ENCODE measurements at places on chromosomes 7 and 10. TPM values are rescaled to one million over a fixed set of nuclear protein-coding genes. Genes with fewer than 3 reads are reported as not detected.

- DNase-seq: no peak
Observed at GRCh38 chr10:34224639-34225038, 590.5 kb downstream of the PARD3 start.

DNA sequence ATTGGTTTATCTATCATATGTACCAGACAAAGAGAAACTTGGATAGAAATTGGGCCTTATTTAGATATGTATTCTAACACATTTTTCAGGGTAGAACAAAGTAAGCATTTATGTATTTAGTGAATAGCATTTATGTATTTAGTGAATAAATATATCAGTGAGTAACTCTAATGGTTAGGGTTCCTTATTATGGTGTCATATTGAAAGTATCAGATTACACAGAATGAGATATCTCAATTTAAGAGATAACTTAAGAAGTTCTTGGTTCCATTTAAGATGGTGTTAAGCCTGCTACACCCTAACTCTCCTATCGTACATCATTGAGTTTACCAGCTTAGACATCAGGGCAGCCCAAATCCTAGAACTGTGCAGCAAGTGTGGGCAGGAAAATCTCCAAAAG is 35.9 kb upstream of the DMTF1 start:
- no peak for DNase-seq

DNA sequence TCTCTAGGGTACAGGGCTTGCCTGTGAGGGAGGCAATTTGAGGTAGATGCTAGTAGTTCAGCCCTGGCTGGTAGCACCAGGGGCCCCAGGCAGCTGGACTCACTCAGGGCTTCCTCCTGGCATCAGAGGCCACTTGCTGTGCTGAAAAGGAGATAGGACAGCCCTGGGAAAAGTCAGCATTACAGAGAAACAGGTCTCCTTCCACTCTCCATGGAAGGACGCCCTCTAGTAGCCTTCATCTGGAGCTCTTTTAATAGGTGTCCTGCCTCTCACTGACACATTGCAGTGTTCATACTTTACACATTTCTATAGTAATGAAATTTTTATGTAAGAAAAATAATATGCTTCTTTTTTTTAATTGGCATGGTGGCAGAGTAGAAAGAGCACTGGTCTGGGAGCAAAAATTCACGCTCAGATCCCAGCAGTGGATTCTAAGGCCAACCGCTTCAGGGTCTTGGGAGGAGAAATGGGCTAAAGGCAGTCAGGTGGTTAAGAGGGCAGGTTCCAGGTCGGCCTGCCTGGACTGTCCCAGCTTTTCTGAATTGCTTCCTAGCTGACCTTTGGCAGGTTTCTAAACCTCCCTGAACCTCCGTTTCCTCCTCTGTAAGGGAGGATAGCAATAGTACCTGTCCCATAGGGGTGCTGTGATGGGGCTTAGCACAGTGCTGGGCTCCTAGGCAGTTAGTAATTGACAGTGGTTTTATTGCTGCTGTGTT is 35.8 kb downstream of the AIFM2 start:
- DNase-seq: no peak

DNA sequence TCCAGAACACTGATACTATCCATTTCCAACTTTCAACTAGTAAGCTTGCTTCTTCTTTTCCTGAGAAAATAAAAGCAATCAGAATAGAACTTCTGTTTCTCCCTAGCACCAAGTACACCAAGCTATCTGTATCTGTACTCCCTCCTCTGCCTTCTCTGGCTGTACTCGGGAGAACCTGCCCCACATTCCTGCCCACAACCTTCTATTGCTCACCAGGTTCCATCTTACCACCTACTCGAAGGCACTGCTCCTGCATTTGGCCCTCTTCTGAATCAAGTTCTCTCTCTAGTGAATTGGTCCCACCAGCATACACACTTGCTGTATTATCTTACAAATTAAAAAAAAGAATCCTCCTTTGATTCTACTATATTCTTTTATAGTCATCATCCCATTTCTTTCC is 169.6 kb upstream of the PTN start:
- DNase-seq: no peak

DNA sequence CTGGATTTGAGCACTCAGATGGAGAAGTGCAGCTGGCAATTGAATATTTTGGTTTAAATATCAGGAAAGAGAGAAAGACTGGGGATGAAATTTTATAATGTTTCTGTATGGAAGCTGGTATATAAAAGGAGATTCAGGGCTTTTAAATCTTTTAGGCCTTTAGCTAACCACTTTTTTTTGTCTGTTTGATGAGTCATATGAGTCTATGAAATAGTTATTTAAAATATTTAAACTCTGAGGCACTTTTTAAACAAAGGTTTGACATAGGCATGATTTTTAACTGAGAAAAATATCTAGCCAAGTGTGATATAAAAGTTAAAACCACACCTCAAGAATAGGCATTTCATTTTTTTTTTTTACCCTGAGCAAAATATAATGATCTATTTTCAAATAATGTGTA is 944.3 kb downstream of the GATA3 start:
- no peak for DNase-seq

Gene PALD1
- total RNA-seq: 0.41 TPM

DNA sequence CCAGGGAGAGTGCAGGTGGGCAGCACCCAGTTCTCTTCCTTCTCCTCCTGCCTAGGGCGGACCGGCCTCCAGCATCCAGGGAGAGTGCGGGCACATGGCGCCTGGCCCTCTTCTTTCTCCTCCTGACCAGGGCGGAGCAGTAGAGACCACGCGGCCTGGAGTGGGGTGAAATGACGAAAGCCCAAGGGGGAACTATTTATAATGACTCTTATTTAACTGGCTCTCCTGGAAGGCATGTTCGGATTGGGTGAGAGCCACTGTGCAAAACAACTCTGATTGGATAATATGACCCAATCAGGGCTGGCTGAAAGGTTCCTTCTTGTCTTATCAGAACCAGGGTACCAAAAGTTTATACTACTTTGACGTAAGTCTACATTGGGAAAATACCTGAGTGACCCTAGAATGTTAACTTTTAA is 63.1 kb downstream of the ZNF37A start:
- no peak for DNase-seq

DNA sequence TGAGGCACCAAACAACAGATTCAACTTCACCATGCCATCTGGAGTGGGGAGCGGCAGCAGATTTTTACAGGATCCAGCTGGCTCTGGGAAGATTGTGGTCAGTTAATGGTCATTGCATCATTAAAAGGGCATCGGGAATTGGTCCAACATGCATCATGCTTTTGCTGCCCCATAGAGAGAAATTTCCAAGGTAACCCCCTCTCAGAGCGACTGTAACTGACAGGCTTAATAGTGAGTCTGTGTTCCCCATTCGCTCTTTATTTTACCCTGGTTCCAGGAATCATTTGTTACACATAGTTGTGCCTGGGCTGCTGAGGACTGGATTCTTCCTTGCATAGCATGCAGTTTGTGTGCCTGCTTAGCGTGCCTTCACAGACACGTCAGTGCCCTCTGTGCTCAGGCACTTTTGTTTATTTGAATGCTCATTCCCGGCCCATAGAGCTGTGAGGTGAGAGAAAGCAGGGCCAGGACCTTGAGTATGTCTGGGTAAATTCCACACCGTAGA is 49.9 kb downstream of the CDHR3 start:
- DNase-seq: no peak

Data from activated CD8-positive, alpha-beta memory T cell treated with anti-CD3 and anti-CD28 coated beads, Interleukin-2, amount 10 ng/mL, durations not matched to agents 7 days and 5 days (primary cell).